Stimulated activated CD8-positive, alpha-beta memory T cell treated with anti-CD3 and anti-CD28 coated beads, Interleukin-15, amount 100 ng/mL, for 48 hours (primary cell): ENCODE measurements at places on chromosomes 4 and X.

GRCh38 chr4:154164931-154165839 is 326.4 kb downstream of the DCHS2 start:
- DNase-seq, result peak; percentile 15

- no peak for DNase-seq
Observed at GRCh38 chrX:95884186-95884585, 800.5 kb upstream of the DIAPH2 start.

DNA sequence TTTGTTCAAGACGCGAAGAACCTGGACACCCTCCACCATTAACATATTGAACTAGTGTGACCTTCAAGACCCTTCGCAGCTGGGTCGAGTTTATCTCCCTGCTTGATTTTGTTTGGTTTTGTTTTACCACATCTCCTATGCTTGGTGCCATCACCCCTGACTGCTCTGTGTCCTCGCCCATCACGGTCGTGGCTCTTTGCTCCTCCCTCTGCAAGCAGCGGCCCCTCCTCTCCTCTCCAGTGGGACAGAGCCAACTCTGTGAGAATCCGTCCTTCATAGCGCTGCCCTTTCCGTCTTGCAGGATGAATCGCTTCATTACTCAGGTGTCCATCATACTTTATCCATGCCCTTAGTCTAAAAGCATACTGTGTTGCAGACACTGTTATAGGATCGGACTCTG is 9.1 kb upstream of the FAM149A start:
- DNase-seq, result no peak

GRCh38 chrX:54495814-54496516 is at the start of gene FGD1:
Gene FGD1 (minus strand): TSS chrX:54496234. CDS start chrX:54495432, 802 bp downstream.
- peak; percentile 6 for DNase-seq

- no peak for DNase-seq
Observed at GRCh38 chrX:70969635-70970481, 39.0 kb upstream of the SLC7A3 start.

- DNase-seq, result no peak
Observed at GRCh38 chrX:132561483-132561882, 72.6 kb upstream of the MBNL3 start.

GRCh38 chr4:27873596-27873995 is 1013.0 kb downstream of the STIM2 start:
- no peak for DNase-seq

- no peak for DNase-seq
Observed at GRCh38 chrX:20217271-20217670, 49.4 kb downstream of the RPS6KA3 start.

DNA sequence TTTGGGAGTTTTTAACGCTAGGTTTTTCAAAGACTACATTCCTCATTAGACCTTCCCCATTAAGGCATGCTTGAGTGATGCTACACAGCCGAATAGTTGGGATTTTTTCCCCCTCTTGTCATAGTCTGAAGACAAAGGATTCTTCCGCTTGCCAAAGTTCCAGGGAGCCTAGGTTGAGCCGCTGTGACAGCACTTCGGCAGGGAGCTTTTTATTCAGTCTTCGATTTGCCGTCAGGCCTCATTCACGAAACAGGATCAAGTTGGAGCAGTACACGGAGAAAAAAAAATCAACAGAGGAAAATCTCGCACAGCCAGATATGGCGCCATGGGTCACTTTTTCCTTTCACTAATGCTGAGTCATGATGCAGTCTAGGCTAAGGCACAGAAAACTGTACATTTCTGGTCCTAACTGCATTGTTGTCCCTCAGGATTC is 24.3 kb downstream of the SHROOM3 start:
- DNase-seq, result no peak

GRCh38 chrX:86348669-86349068 is 200.4 kb downstream of the DACH2 start:
- DNase-seq, result no peak

DNA sequence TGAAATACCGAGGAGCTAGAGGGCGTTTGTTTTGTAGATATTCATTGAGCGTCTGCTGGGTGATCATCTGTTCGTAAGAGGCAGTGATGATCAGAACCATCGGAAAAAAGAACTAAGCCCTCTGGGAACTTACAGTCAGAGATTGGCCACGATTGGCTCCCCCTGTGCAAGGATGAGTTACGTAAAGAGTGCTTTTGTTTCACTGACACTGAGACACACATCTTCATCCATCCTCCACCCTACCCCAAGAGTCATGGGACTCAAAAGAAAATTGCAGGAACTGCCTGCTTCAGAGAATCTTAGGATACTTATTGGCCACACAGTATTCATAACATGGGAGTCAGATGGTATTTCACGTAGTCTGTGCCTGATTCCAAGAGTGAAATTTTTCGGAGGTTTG is 62.1 kb downstream of the GEMIN8 start:
- DNase-seq, result no peak

GRCh38 chr4:16192057-16192456 is 34.2 kb downstream of the TAPT1 start:
- DNase-seq, result no peak

GRCh38 chr4:74531963-74532794 is 87.2 kb downstream of the AREG start:
- no peak for DNase-seq

GRCh38 chr4:132383571-132384199 is 765.4 kb upstream of the PCDH10 start:
- DNase-seq, result no peak

DNA sequence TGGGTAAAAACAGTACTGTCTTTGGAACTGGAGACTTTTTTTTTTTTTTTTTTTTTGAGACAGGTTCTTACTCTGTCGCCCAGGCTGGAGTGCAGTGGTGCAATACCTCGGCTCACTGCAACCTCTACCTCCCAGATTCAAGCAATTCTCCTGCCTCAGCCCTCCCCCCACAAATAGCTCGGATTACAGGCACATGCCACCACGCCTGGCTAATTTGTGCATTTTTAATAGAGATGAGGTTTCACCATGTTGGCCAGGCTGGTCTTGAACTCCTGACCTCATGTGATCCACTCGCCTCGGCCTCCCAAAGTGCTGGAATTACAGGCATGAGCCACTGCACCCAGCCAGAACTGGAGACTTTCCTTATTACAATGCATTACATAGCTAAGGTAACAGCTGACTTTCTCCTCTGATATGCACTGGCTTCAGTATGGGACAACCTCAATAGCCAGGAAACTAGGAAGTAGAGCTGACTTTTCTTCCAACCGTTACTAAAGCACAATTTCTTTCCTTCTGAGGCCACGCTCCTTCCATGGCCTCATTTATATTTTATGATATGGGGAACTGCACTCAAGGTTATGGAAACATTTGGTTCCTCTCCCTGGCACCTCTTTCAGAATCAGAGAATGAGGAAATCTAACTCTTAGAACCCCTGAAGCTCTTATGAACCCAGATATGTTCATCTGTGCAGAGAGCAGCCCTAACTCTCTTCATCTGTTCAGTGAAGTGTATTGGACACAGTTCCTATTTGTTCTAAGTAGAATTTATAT is 53.5 kb upstream of the FAM9B start:
- no peak for DNase-seq

GRCh38 chr4:184444215-184444952 is 30.0 kb downstream of the IRF2 start:
- no peak for DNase-seq

- DNase-seq, result no peak
Observed at GRCh38 chr4:129526812-129527211, 430.9 kb downstream of the C4orf33 start.

GRCh38 chr4:108783665-108784463 is 21.0 kb upstream of the ETNPPL start:
- no peak for DNase-seq
